ENCODE measurements at places on chromosomes 3 and 15. TPM values are rescaled to one million over a fixed set of nuclear protein-coding genes. Genes with fewer than 3 reads are reported as not detected.

GRCh38 chr15:93861956-93862741 lies 369.2 kb upstream of the MCTP2 start:
- H3K4me1 ChIP-seq, result no peaks in the 10 kb centered on the region
- H3K27me3 ChIP-seq, result no peaks in the 10 kb centered on the region
- no peak overlapping the region for H3K4me3 ChIP-seq
- H3K36me3 ChIP-seq, result no peaks in the 10 kb centered on the region
- H3K27ac ChIP-seq, result no peak overlapping the region

GOLGA6L7 gene
- not detected for polyA plus RNA-seq

RBP2 gene
- polyA plus RNA-seq, result not detected

- DNase-seq, result no peak
- H3K4me1 ChIP-seq, result no peaks in the 10 kb centered on the region
- peaks cover 20% of the 10 kb centered on the region for H3K27me3 ChIP-seq
- no peak overlapping the region for H3K27ac ChIP-seq
- no peak overlapping the region for H3K4me3 ChIP-seq
Measured at GRCh38 chr3:42246091-42246490, 19.9 kb downstream of the CCK start.

DNA sequence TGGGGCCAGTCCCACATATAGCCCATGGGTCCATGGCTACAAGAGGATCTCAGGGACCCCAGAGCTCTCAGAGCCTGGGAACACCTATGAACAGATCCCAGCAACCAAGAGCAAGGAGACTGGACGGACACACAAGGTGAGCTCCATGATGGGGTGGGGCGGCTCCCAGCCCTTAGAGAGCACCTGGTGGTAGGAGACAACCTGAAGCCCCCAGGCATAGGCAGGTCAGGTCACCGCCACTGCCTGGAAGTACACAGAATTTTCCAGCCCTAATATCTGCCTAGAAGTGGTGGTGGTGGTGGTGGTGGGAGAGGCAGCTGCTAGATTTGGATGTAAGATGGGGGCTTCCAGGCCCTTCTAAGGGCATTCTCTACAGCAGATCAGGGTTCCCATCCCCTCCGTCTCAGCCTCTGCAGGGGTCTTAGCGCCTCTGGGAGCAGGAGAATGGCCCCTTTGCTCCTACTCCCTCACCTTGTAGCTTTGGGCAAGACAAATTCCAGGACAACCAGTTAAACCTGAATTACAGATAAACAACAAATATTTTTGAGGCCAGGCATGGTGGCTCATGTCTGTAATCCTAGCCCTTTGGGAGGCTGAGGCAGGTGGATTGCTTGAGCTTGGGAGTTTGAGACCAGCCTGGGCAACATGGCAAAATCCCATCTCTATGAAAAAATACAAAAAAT lies 9.2 kb downstream of the SH2D7 start:
- no peak overlapping the region for H3K4me3 ChIP-seq
- H3K27me3 ChIP-seq, result no peaks in the 10 kb centered on the region
- peaks cover 17% of the 10 kb centered on the region for H3K4me1 ChIP-seq

- no peaks in the 10 kb centered on the region for H3K27me3 ChIP-seq
- no peak overlapping the region for H3K27ac ChIP-seq
- DNase-seq, result no peak
- peaks cover 13% of the 10 kb centered on the region for H3K36me3 ChIP-seq
Measured at GRCh38 chr3:14869917-14870782, 51.4 kb downstream of the FGD5 start.
